Fibroblast of lung (primary cell): ENCODE measurements at places on chromosomes 5 and 9. TPM values are rescaled to one million over a fixed set of nuclear protein-coding genes. Genes with fewer than 3 reads are reported as not detected.
A peak's percentile ranks its signal among the peaks of the same experiment; 100 is the strongest.

GRCh38 chr5:93890657-93891056, 149.3 kb upstream of the POU5F2 start:
- peak; percentile 73 for DNase-seq

- no peak for DNase-seq
Observed at GRCh38 chr9:106620866-106621265, 242.1 kb upstream of the ZNF462 start.

DNA sequence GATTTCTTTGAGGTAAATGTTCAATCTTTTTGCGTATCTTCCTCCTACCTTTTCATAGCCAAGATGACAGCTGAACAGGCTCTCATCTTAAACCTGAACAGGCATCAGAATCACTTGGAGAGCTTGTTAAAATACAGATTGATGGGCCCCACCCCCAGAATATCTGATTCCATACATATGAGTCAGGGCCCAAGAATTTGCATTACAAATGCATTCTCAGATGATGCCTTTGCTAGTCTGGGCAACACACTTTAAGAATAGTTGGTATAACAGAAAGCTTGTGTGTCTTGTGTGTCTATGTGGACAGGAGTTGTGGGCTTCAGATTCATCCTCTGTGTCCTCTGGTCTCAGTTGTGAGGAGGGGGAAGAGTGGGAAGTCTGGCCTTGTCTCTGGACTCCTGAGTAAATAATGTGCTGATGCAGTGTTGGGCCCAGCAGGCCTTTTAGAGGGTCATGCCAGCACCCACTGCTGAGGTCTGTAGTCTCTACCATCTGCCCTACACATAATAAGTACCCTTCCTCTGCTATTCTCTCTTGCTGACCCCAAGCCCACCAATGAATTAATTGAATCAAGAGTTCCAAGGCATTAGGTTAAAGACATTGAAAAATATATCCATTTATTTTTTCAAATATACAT, 43.1 kb downstream of the PTCD2 start:
- DNase-seq: peak; percentile 89

The SIMC1 gene
- total RNA-seq: 4.4 and 4.6 TPM in 2 replicates
